ENCODE measurements at places on chromosomes 7 and 10.

DNA sequence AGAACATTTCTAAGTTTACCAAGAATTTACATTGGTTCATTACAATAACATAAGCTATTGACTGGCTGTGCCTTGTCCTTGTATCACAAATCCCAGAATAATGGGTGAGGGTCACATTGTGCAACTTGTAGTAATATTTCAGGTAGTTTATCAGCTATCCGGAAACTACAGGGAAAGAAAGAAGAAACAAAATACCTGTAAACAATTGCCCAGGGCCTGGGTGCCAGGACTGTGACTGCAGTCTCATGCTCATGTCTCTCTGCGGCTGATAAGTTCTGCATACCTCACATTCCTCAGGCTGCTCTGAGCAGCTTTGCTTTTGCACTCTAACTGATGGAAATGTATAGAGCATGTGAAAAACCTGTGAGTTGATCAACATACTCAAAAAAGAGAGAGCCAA lies 131.8 kb upstream of the TRIM24 start:
- no peak for DNase-seq

- no peak for DNase-seq
These were observed 27.0 kb upstream of the GSDME start for GRCh38 chr7:24784277-24784676.

- no peak for DNase-seq
These were observed 39.0 kb downstream of the MAD1L1 start for GRCh38 chr7:2193575-2194305.

DNA sequence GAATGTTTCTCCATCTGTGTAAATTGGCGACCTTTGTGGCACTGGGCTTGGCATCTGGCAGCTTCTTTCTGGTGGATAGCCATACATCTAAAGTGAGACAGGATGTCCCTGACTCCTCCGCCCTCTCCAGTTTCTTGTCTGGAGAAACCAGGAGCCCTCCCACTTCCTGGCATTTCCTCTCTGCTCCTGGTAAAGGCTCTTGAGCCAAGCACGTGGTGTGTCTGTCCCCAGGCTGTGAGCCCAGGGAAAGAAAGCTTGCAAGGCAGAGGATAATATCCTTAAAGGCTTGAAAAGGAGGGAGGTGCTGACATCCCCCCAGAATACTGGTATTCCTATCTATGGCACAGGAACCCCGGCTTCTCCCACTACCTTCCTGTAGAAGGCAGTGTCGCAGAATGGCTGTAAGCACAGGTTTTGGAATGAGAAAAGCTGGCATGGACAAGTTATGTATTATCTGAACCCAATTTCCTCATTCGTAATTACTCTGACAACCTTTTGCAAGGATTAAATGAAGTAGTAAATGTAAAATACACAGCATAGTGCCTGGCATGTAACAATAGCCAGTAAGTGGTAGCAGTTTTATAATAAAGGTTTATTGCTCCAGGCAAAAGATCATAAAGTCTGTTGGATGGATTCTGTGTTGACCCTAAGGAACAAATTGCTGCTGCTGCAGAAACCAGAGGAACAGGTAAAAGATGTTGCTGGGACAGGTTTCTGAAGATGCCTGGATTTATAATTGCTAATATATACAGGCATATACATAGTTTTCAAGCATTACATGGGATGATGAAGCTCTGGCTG lies 11.8 kb upstream of the ACSL5 start:
- DNase-seq: no peak

DNA sequence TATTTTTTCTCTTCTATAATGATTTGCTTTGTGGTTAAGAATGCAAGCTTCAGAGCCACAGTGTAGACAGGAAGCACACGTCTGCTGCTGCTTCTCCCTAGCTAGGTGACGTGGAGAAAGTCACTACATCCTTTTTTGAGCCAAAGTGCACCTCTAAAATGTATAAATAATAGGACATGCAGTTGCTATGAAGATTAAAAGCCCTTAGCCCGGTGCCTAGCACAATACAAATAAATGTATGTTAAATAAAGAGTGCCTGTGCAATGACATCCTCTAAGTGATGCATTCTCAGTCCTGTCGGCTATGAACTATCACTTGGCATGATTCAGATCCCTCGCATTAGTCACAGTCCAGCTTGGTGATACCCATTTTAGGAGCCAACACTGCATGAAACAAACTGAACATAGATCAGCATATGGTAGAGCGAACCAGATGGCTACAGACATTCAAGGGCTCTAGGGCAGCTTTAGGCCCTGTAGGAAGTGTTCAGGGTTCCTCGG lies 4.8 kb upstream of the TRDMT1 start:
- no peak for DNase-seq

DNA sequence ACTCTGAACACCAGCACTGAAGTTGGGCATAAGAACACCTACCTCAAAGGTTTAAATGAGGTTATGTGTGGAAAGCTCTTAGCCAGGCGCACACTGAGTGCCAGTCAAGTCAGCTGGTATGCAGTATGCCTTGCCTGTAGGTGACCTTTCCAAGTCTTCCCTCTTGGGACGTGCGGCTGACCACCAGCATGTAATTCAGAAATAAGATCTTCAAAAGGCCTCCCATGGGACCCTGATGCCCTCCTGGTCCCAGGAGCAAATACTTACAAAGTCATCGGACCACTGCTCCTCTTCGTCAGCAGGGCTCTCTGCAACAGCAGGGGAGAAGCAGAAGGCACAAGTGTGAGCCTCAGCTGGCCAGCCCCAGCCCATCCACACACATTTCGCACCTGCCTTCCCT lies 40.8 kb downstream of the BLNK start:
- DNase-seq: no peak

DNA sequence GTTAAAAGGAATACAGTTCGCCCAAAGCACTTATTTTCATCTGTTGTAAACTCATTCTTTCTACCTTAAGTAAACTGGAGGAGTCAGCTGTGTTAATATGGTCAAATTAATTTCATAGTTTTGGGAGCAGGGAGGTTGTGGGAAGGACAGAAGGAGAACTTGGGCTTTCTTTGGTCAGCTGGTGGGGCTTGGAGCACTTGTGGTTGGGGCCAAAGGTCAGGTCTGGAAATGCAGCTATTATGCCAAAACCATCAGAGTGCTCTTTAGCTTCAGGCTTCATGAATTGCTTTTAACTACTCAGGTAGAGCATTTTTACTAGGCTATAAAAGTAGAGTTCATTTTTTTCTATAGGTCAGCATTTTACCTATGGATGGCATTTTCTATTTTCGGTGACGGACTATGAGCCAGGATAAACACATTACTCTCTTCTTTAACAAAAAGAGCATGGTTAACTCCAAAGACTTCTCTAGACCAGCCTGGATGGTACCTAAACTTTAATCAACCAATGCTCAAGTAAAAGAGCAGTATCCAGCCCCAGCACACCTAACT lies 30.0 kb downstream of the STEAP4 start:
- no peak for DNase-seq
